Activated CD4-positive, alpha-beta T cell treated with anti-CD3 and anti-CD28 coated beads, Interleukin-2, Interleukin-6, amounts not matched to agents 100 ng/mL and 50 ng/mL, durations not matched to agents 16 hours and 8 hours (primary cell): ENCODE measurements at places on chromosomes 5 and 9.

DNA sequence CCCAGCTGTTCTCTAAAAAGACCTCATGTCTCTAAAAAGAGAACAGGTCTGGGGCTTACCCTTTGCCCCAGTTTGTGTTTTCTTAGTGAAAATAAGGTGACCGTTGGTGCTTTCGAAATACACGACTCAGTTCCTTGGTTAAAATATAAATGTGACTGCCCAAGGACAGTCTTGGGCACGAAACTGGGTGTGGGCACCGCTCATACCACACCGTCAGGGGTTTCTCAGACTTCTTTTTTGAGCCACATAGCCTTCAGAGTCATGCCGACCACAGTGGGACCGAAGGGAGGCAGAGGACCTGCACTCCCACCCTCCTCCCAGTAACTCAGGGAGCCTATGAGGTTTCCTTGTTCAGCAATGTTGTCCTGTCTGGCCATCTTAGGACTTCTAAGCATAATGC lies 6.5 kb downstream of the SNX18 start:
- DNase-seq, result no peak

- DNase-seq, result no peak
These were observed 46.3 kb upstream of the CXCL14 start for GRCh38 chr5:135625061-135625460.

DNA sequence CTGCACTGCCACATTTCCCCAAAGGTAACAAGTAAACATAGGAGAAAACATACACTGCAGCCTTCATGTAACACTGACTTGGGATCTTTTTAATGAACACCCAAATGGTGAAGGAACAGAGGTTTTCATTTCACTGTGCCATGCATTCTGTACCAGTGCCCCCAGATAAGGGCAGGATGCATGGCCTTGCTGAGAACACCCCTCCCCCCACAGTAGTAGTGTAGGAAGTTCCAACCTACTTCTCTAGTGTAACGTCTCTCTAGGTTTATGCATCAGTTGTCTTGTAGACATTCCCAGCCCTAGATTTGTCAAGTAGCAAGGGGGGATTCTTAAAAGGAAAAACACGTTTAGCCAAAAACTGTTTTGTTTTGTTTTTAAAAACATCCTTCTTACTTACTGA lies 29.9 kb downstream of the MAP3K1 start:
- no peak for DNase-seq

DNA sequence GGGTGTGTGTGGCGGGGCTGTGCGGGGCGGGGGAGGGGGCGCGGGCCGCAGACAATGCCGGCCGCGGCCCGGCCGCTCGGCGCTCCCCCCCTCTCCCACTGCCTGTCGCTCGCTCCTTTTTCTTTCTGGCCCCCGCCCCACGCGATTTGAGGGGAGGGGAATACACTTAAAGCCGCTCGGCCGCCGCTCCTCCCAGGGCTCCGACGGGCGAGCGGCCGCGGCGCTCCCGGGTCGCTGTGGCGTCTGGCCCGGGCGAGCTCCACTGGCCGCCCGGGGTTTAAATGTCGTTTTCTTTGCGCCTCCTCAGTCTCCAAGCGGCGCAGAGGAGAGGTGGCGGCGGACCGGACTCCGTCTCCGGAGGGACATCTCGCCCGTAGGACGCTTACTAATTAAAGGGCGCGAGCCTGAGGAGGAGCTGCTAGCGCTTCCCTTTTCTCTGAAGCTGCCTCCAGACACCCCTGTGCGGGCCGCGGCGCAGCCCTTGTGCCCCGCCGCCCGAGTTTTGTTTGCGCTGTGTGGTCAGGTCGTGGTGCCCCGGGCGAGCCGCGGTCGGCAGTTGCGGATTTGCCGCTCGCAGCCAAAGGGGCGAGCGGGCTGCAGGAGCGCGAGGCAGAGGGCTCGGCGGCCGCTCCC lies 1.4 kb downstream of the ZSWIM6 start:
- DNase-seq, result peak; percentile 18

DNA sequence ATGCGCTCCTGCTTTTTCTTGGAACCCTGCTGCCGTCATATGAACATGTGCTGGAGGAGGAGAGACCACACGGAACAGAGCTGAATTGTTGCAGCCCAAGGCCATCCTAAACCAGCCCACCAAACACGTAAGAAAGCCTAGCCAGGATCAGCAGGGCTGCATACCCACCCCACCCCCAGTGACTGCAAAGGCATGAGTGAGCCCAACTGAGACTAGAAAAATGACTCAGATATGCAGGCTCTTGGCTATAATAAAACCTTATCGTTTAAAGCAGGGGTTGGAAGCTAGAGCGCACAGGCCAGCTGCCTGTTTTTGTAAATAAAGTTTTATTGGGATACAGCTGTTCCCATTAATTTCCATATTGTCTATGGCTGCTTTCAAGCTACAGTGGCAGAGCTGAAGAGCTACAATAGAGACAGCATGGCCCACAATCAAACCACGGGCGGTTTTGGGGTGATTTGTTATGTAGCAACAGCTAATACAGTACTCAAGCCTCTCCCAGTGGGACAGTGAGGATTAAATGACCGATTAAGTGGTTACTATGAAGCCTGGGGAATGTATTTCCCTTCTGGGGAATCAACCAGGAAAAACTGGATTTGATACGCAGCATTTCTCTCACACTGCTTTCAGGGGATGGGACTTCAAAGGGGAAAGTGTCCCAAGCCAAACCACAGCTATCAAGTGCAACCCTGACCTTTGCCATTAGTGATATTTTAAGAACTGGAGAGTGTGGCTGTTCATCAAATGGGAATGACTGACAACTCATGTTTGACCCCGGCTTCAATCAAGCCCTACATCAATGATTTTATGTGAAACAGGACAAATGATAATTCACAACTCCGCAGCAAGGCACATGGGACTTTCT lies 6.3 kb downstream of the SHB start:
- DNase-seq, result no peak

- no peak for DNase-seq
These were observed 40.2 kb upstream of the DTWD2 start for GRCh38 chr5:119028575-119028974.
